Astrocyte (in vitro differentiated cells and primary cell): ENCODE measurements at places on chromosomes 11 and 22. TPM values are rescaled to one million over a fixed set of nuclear protein-coding genes. Genes with fewer than 3 reads are reported as not detected.

SSTR3 gene
- 0.07 TPM in 1 of 2 replicates, not detected in the other for total RNA-seq

IFITM10 gene
- 2.0 and 5.1 TPM in 2 replicates for total RNA-seq

C11orf65 gene
- 0.77 and 1.00 TPM in 2 replicates for total RNA-seq

DNA sequence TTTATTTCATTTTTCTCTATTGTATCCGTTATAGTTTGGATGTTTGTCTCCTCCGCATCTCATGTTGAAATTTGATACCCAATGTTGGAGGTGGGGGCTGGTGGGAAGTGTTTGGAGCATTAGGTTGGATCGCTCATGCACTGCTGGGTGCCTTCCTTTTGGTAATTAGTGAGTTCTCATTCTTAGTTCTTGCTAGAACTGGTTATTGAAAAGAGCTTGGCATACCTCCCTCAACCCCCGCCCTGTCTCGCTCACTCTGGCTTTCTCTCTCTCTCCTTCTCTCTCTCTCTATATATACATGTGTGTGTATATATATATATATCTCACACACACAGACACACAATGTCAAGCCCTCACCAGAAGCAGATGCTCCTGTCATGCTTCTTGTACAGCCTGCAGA lies 978.7 kb downstream of the DLG2 start:
- no peaks in the 10 kb centered on the region for H3K36me3 ChIP-seq
- H3K27me3 ChIP-seq, result no peaks in the 10 kb centered on the region

DNA sequence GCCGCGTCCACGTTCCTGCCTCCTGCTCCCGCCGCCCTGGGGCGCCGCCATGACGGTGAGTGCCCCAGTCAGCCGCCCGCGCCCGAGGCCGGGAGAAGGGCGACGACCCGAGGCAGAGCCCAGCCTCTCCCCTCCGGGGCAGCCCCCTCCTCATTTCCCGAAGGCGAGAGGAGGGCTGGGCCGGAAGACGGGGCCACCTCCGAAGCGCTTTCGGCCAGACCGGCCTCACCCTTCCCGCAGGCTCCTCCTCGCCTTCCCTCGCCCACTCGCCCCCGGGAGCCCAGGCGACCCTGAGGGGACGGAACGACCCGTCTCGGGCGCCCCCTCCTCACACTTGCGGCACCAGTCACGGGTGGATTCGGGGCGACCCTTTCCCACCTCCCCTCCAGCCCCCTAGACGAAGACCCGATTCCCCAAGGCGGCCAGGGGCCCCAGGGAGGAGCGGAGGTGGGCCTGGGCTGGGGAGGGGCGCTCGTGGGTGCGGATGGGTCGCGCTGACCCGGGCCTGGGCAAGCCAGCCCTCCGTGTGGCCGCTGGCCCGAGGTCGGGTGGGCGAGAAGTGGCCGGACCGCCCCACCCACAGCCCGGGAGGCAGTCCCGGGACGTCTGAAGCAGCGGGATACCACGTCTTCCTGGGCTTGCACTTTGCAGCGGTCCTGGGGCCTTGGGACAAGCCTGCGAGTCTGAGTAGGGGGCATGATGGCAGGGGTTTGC lies 49.7 kb downstream of the TRIOBP start:
- no peak for DNase-seq
- H3K27ac ChIP-seq, result peak overlapping the region; percentile 85
- no peaks in the 10 kb centered on the region for H3K36me3 ChIP-seq
- no peaks in the 10 kb centered on the region for H3K27me3 ChIP-seq

GRCh38 chr22:30830907-30831306 lies 136.2 kb downstream of the OSBP2 start:
- H3K36me3 ChIP-seq, result no peaks in the 10 kb centered on the region
- H3K4me3 ChIP-seq, result peak overlapping the region; percentile 14
- no peaks in the 10 kb centered on the region for H3K27me3 ChIP-seq
- DNase-seq, result peak; percentile 97
- H3K4me1 ChIP-seq, result peaks cover 19% of the 10 kb centered on the region

- peaks cover 7% of the 10 kb centered on the region for H3K36me3 ChIP-seq
- H3K27ac ChIP-seq, result no peak overlapping the region
- H3K27me3 ChIP-seq, result no peaks in the 10 kb centered on the region
Measured at GRCh38 chr11:116840746-116841296, 3.4 kb upstream of the APOA1 start.
